ENCODE measurements at places on chromosomes 7 and 10.
A peak's percentile ranks its signal among the peaks of the same experiment; 100 is the strongest.

DNA sequence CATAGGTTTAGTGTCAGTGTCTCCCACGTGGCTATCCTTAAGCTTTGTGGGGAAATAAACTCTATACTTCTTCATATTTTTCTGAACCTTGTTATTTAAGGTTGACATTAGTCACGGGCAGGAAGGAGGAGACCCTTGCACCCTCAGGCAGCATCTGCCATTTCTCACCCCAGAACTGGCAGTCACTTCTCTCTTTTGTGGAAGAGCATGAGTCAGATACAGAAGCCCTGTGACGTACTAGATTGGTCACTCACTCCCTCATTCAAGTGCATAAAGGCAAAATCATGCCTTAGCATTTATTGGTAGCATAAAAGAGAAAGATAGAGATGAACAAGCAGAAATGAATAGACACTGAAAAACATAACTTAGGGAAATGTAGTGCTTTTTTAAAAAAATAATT, 206.0 kb upstream of the MDFIC start:
- no peak overlapping the region for H3K4me3 ChIP-seq
- peaks cover 6% of the 10 kb centered on the region for H3K4me1 ChIP-seq
- no peaks in the 10 kb centered on the region for H3K27me3 ChIP-seq
- no peaks in the 10 kb centered on the region for H3K36me3 ChIP-seq

DNA sequence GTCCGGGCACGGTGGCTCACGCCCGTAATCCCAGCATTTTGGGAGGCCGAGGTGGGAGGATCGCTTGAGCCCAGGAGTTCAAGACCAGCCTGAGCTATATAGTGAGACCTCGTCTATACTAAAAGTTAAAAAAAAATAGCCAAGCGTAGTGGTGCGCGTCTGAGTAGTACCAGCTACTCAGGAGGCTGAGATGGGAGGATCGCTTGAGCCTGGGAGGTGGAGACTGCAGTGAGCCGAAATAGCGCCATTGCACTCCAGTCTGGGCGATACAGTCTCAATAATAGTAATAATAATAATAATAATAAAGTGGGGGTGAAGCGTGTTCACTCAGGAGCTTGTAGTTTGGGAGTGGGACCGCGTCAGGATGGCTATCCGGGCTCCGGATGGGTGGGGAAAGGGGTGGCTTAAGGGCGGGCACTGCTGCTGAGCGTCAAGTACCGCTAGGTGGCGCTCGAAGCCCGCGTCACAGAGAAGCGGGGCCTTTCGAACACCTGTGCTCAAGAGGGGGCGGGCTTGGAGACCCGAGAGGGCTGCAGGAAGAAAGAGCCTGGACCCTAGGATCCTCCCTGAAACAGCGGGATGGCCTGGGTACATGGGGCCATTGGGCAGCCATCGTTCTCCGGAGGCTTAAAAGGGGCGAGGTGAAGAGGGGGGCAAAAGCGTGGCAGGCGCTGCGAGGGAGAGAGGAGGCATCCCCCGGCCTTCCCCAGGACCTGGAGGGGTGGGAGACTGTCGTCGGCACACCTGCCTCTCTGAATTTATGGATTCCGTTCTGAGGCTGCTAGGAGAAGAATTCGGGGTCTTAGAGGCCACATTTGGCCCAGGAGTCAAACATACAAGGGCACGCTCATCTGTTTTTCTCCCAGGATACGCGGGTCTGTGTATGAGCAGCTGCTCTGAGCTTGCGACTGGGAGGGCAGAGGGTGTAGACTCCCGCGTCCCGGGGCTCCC, 14.5 kb downstream of the LBX1 start:
- no peak overlapping the region for H3K27ac ChIP-seq
- peak; percentile 93 for DNase-seq
- peaks cover 18% of the 10 kb centered on the region for H3K4me1 ChIP-seq
- peak overlapping the region; percentile 2 for H3K4me3 ChIP-seq

DNA sequence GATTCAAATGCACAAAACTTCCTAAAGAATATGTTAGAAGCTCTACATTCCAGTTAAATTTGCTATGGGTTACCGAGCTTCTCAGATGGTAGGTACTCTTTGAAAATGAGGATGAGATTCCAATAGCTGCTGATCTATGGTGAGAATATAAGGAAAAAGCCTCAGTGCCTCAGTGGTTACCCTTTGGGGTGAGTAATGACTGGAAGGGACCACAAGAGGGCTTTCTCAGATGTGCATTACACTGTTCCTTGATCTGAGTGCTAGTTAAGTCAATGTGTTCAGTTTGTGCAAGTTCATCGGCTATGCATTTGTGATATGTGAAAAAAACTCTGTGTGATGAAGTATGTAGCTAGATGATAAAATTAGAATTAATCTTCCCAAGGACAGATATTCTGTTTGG, 3.5 kb downstream of the NRCAM start:
- H3K4me3 ChIP-seq = no peak overlapping the region
- peaks cover 47% of the 10 kb centered on the region for H3K4me1 ChIP-seq
- no peak overlapping the region for H3K27ac ChIP-seq
- H3K27me3 ChIP-seq = peaks cover 44% of the 10 kb centered on the region

GRCh38 chr7:102318482-102318971, 31.9 kb downstream of the SH2B2 start:
- no peak overlapping the region for H3K27ac ChIP-seq
- DNase-seq = no peak

- no peak overlapping the region for H3K27ac ChIP-seq
- no peaks in the 10 kb centered on the region for H3K36me3 ChIP-seq
- H3K4me1 ChIP-seq = no peaks in the 10 kb centered on the region
- no peaks in the 10 kb centered on the region for H3K27me3 ChIP-seq
Observed at GRCh38 chr7:98119256-98119918, 12.7 kb downstream of the LMTK2 start.

- no peaks in the 10 kb centered on the region for H3K27me3 ChIP-seq
- DNase-seq = peak; percentile 47
- H3K27ac ChIP-seq = no peak overlapping the region
Observed at GRCh38 chr7:10128748-10129147, 844.9 kb upstream of the PHF14 start.

- no peak overlapping the region for H3K4me3 ChIP-seq
- no peaks in the 10 kb centered on the region for H3K36me3 ChIP-seq
- H3K27ac ChIP-seq = no peak overlapping the region
- H3K27me3 ChIP-seq = peaks cover 17% of the 10 kb centered on the region
- H3K4me1 ChIP-seq = no peaks in the 10 kb centered on the region
Observed at GRCh38 chr7:73435471-73436009, 2.0 kb downstream of the FZD9 start.

DNA sequence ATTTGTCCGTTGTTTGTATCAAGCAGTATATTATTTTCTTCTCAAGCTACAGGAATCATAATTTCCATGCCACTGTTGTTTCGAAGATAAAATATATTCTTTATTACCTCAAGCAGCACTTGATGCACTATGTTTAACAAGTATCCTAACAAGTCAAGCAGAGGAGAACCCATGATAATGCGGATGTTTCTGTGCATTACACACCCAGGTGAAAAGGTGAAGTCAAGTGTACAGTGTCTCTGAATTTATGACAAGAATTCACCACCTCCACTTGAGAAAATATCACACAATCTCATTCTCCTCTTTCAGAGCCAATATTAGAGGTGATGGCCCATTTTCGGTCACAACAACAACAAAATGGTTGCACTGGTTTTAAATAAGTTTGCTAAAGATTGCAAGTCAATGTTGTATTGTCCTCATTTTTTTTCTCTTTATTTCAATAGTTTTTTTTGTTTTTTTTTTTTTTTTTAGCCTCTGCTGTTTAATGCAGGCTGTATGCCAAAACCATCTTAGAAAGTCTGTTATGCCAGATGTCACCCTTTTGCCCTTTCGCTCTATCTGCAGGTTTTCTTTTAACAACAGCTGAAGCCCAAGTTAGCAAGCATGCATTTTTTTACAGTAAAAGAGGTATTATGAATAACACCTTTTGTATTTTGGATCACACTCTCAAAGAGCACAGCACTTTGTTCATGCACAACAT, 568.7 kb upstream of the LRRN3 start:
- H3K36me3 ChIP-seq = no peaks in the 10 kb centered on the region
- H3K27ac ChIP-seq = no peak overlapping the region

GRCh38 chr7:44470135-44470479, 20.4 kb downstream of the NUDCD3 start:
- no peak overlapping the region for H3K27ac ChIP-seq
- H3K36me3 ChIP-seq = no peaks in the 10 kb centered on the region
- no peak overlapping the region for H3K4me3 ChIP-seq

GRCh38 chr10:54125098-54125747, 675.8 kb downstream of the PCDH15 start:
- no peaks in the 10 kb centered on the region for H3K27me3 ChIP-seq
- no peak for DNase-seq
- no peak overlapping the region for H3K27ac ChIP-seq
- H3K4me1 ChIP-seq = no peaks in the 10 kb centered on the region
- H3K36me3 ChIP-seq = no peaks in the 10 kb centered on the region

All from neural progenitor cell (in vitro differentiated cells).